Hematopoietic multipotent progenitor cell treated with erythropoietin and hydrocortisone succinate and interleukin-3 and kit ligand, for 6 days (in vitro differentiated cells): ENCODE measurements at places on chromosomes 4 and X.

DNA sequence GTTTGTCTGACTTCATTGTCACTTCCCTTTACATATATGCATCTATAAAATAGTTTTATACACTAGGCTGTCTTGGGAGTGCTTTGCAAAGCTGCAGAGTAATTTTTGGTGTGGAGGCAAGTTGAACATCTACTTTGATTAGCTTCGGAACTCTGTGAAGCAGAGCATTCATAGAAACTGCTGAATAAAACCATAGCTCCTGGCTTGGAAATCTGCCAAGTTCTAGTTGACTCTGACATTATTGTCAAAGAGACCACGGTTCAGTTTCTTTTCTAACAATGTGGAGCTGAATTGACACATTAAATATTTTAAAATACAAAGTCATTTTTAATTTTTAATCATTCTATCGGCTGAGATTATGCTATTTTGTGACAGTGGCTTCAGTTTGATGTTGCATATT is 335.0 kb downstream of the BMPR1B start:
- DNase-seq: peak; percentile 56

DNA sequence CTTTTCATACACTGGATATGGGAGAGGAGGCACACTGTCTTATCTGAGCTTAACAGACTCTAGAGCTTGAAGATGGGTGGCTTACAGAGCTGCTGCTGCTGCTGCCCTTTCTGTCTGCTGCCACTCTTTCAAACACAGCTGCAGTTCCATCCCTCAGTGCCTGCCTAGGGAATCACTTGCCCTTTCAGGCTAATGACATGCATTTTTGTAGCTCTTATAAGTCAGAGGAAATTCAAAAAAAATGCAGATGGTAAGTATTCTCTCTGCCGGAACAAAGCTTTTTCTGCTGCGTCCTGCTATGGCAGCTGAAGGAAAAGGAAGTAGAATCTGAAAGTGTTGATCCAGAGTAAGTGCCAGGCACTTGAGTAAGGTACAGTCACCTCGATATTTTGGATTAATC is 460.4 kb upstream of the DIAPH2 start:
- no peak for DNase-seq

- no peak for DNase-seq
These were observed 46.5 kb upstream of the SOD3 start for GRCh38 chr4:24748758-24749350.

- DNase-seq: no peak
These were observed 881.6 kb downstream of the PCDH18 start for GRCh38 chr4:136650541-136651277.

DNA sequence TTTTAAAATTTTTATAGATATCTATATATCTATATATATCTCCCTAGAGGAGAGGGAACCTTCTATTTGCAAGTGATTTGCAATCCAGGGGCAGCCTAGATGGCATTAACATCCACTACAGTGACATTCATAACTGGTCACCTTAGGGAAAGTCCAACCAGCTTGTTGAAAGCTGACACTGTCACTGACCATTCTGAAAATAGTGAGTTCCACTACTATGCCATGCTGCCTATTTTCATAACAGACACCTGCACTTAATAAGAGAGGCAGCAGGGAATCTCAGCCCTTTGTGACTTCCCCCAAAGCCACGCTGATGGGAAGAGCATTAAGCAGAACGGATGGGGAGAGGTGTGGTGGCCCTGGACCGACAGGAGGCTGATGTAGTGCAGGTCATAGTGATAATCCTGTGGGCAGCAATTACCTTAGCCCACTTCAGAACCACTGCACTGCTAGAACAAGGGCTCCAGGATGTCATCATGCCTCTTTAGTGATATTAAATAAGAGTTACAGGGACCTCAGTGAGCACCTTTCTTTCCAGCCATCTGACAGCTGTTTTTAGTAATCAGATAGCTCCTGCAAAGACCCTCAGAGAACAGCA is 51.3 kb downstream of the GPRIN3 start:
- no peak for DNase-seq

GRCh38 chrX:154436983-154437752 is at the start of gene GDI1:
Gene GDI1 (plus strand): TSS chrX:154437154. CDS start chrX:154437255, 101 bp downstream.
- DNase-seq: peak; percentile 46

DNA sequence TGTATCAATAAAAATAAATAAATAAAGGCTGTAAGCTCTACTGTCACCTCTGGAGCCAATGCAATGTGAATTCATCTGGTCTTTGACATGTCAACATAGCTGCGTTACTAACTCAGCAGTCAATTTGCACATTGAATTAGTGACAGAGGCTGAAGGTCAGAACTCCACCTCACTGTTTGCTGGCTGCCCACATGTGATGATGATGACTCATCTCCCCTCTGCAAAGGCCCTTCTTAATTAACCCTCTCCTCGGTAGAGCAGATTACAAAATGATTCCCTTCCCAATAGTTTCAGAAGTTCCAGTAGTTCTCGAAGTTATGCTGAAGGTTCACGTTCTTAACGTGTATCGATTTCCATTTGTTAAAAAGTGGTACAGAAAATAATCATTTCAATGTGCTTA is 1626.0 kb upstream of the TENM3 start:
- DNase-seq: no peak

- DNase-seq: no peak
These were observed 14.2 kb downstream of the RGS12 start for GRCh38 chr4:3307060-3307459.

GRCh38 chr4:186068581-186069348 is at the start of gene TLR3:
Gene TLR3 (plus strand): TSS chr4:186069156. CDS start chr4:186076620, 7,464 bp downstream.
- DNase-seq: peak; percentile 27

DNA sequence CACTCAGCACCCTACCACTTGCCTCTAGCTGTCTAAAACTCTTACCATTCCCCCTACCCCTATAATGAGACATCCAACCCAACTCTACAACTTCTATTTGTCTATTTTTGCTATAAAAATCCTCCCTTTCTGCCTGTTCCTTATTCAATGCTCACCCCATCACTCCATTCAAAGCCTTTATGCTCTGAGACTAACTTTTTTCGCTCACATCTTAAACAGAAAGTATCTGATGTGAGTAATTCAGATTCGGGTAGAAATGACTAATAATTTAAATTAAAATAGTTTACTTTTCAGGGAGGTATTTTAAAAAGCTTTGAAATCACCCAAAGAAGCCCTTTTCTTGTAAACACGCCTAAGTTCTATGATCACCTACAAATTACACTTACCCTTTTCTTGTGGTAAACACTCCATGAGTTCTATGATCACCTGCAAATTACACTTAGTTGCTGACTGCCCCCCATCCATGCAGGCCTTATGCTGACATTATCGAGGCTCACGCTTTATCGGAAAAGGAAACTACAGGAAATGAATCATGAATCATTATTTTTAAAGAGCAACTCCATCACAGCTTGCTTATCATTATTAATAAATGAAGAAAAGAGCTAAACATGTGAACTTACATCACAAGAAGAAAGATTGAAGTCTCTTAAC is 168.7 kb upstream of the PPP1R2C start:
- no peak for DNase-seq

- DNase-seq: peak; percentile 55
These were observed 276.3 kb upstream of the GALNT7 start for GRCh38 chr4:172892300-172892699.

DNA sequence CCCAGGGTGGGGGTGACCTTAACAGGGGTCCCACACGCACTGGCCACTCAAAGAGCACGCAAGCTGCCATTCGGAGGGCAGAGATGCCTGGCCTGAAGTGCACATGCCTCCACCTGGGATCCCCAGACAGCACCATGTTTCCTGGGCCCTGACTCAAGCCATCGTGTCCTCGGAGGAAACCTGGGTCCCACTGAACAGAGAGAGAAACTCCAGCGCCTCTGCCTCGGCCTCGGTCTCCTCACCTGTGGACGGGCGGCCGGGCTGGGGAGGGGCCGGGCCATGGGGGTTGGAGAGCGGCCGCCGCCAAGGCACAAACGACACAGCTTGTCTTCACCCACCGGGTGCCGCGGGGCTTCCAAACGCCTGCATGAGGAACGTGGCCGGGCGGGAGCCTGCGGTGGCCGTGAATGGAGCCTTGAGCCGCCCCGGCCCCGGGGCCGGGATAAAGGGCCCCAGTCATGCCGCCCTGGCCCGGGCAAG is 30.0 kb upstream of the FGFR3 start:
- no peak for DNase-seq

DNA sequence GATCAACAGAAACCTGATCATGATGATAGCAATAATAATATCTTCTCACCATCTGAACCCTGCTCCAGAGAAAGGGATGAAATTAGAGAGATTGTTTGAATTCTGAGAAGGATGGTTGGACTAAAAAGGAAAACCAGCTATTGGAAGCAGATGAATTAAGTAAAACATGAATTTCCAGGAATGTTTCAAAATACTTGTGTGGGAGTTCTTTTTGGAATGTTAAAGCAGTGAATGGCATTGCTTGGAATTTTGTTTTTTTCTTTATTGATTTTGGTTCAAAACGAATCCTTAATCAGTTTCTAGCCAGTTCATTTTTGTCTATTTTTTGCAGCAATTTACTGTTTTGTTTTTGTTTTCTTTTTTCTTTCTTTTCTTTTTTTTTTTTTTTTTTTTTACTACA is 150.3 kb downstream of the NHS start:
- no peak for DNase-seq

GRCh38 chrX:150790021-150790420 is 96.8 kb downstream of the MTMR1 start:
- no peak for DNase-seq

- DNase-seq: no peak
These were observed 3.3 kb downstream of the CSN1S1 start for GRCh38 chr4:69934150-69934549.

GRCh38 chrX:20664774-20665173 is 398.1 kb upstream of the RPS6KA3 start:
- no peak for DNase-seq

GRCh38 chr4:18405054-18405453 is 383.5 kb upstream of the LCORL start:
- DNase-seq: no peak

GRCh38 chrX:39773923-39774773 is 323.6 kb downstream of the BCOR start:
- no peak for DNase-seq

- no peak for DNase-seq
These were observed 2.9 kb upstream of the REELD1 start for GRCh38 chr4:146211440-146211839.

DNA sequence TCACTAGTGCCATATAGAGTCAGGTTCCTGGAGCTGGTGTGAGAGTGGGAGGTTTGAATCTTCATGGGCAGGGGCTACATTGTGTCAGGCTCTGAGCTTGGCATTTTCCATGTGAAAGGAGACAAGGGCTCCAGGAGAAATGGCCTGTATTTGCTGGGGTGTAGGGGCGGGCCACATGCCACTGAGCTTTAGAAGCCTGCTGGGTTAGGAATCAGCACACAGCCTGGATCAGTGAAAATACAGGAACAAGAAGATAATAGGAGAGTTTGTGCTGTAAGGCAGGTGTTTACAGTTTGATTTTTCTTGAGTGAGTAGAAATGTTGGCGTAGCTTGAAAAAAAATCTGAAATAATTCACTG is 35.4 kb downstream of the TBC1D14 start:
- DNase-seq: no peak

DNA sequence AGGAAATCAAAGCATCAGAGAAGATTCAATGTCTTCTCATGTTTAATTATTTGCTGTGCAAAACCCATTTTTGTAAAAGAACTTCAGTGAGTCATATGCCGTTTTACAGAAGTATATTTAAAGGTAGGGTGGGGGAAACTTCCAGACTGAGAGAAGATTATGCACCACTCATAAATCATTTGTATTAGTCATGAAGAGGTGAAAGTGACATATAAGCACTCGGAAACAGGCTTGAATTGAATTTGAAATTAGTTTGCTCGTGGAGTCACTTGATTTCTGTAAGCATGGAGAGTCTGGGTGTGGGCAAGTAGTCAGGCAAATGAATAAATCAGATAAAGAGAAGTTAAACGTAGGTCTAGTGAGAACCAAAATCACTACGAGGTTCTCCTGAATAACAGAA is 335.1 kb downstream of the ANK2 start:
- DNase-seq: no peak

- DNase-seq: no peak
These were observed 159.9 kb upstream of the SLIT2 start for GRCh38 chr4:20091781-20092180.

- peak; percentile 68 for DNase-seq
These were observed 22.0 kb downstream of the DYNLT3 start for GRCh38 chrX:37825215-37825842.
